ENCODE measurements at places on chromosomes 11 and 22.

- no peak for DNase-seq
These were observed 36.5 kb upstream of the SLC35C1 start for GRCh38 chr11:45768486-45768885.

DNA sequence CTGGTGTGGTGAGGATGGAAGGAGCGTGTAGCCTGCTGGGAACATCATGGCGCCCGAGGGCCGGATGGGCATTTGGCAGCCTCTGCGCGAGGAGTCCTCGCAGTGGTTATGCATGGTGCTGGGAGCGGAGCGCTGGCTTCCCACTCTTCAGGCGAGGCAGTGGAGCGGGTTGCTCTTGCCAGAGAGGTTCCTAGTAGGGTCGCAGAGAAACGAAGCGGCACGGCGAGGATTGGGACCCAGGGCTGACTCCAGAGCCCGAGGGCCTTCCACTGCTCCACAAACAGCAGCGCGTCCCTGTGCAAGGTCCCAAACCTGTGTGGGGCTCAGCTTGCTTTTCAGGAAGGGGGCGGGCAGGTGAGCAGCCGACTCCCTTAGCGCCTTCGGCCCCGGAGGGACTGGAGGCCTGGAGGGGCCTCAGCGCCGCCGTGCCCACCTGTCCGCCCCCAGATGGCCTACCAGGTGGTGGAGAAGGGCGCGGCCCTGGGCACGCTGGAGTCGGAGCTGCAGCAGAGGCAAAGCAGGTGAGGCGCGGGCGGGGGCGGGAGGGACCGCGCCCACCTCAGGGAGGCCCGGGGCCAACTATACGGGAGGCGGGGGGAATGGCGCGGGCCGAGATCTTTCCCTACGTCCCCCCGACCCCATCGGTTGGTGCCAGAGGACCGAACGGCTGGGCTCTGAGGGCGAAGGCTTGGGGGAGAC, 7.2 kb downstream of the ATG16L2 start:
- DNase-seq: no peak

DNA sequence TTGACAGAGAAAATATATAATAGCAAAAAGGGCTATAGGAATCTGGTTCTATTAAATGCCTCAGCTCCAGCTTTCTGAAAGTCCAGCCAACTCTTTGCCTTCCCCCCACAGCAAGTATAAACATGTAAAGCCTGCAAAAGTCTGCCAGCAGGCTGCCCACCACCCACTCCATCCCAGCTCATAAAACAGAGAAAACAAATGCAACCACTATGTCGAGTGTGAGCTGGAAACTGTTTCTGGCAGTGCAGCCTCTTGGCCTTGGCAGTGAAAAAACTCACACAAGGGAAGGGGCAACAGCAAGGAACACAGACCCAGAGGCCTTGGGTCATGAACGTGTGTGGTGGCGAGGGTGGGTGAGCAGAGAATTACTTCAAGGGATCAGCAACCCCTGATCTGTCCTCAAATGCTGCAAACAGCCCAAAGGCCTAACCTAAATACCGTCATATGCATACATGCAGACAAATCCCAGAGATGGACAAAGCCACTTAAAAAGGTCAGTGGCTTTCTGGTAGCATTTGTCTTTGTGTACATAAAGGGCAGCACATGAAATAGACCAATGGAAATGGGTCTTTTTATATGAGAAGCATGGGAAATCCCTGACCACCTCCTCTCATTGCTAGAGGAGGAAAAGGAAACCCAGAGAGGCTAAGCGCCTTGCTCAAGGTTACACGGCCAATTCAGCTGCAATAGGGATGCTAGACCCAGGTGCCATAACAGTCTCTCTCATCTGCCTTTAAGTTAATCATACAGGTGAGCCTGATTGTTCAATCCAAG, 74.8 kb downstream of the NAT10 start:
- no peak for DNase-seq

DNA sequence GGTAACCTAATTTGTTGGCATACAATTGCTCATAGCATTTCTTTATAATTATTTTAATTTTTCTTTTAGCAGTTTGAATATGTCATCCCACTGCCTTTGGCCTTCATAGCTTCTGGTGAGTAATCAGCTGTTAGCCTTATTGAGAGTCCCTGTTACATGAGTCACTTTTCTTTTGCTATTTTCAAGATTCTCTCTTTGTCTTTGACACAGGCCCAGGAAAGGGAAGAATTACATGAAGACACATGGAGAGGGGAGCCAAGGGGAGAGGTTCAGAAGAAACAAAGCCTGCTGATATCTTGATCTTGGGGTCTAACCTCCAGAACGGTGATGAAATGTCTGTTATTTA, 418.2 kb downstream of the METTL15 start:
- DNase-seq: no peak

- DNase-seq: no peak
These were observed 487 bp upstream of the LIPT2 start for GRCh38 chr11:74493791-74494630.

GRCh38 chr11:118212781-118213191, 12.0 kb downstream of the JAML start:
- no peak for DNase-seq

DNA sequence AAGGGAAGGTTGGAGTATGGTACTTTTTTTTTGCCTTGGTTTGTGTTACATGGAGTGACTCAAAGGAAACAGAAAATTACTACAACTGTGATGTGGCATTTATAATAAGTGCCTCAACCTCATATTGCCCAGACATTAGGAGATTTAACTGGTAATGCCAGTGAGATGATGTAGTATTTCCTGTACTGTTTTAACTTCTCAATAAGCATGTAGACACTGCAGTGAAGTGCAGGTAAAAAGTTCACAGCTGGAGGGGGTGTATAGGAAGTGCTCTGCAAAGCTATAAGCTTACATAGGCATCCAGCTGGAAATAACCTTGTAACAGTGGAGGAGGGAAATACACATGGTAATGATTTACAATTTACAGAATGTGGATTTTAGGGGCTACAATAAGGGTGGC, 138.2 kb upstream of the MTMR2 start:
- DNase-seq: no peak

DNA sequence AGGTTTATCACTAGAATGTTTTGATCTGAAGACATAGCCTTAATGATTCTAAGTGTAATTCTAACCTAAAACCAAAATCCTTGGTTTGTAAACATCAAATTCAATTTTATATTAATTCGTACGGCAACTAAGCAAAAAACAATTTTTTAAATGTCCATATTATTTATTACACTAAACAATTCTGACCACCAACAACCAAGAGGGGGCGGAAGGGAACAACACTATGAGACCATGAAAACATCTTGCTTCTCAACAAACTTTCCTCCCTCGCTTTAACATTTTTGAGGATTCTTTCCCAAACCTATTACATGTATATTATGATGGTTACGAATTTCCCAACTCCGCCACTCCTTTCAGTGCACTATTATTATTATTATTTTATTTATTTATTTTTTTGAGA, 6.5 kb upstream of the UCP2 start:
- DNase-seq: no peak

DNA sequence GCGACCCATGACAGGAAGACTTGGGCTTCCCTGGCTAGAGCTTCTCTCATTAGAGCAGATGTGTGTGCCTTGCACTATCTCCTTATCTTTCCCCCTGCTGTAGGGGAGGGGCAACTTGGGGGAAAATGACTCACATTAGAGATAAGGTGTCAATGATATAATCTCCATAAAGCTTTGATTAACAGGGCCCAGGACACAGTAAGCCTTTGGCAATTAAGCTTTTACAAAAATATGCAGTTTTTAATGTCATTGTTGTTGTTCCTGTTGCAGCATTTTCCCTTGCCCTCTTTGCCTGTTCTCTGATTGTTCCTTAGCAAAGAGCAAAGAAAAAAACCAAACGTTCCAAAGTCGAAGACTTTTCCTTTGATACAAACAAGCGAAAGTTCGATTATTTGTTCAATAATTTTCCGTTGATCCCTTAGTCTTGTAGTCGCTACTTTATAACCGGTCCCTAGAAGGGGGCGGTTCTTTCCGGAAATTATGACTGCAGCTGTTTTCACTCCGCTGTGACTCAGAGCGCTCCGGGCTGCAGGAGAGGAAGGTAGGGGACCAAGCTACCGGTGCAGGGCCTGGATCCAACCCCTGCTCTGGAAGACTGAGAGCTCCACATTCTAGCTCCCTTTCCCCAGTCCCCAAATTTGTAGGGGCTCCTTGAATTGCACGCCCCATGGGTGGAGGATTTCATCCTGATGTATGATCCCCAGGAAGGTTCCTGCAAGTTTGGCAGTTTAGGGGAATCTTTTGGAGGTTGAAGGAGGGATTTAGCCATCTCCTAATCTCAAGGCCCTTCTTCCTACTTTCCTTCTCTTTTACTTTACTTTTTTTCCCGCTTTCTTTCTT, at the start of gene VWA5A:
Gene VWA5A (plus strand): TSS at position 509 of the 840 bp plus-strand sequence. CDS start 2,062 bp downstream, outside the sequence.
- peak; percentile 57 for DNase-seq

GRCh38 chr11:72493426-72494108, 59.2 kb upstream of the CLPB start:
- DNase-seq: no peak

DNA sequence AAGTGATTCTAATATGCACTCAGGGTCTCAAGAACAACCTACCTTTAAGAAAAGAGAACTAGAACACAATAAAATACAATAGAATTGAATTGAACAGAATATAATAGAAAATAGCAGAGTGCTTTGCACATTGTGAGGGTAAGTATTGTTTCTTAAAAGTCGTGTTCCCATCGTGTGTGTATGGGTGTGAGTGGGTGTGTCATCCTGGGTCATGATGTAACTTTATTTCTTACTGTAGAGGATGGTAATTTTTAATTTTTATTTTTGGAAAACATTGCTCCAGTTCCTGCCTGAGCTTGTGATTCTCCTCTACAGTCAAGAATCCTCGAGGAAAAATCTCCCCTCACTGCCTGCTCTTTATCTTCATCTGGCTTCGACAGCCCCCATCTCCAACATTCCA, 75.7 kb upstream of the CSNK2A3 start:
- DNase-seq: no peak

DNA sequence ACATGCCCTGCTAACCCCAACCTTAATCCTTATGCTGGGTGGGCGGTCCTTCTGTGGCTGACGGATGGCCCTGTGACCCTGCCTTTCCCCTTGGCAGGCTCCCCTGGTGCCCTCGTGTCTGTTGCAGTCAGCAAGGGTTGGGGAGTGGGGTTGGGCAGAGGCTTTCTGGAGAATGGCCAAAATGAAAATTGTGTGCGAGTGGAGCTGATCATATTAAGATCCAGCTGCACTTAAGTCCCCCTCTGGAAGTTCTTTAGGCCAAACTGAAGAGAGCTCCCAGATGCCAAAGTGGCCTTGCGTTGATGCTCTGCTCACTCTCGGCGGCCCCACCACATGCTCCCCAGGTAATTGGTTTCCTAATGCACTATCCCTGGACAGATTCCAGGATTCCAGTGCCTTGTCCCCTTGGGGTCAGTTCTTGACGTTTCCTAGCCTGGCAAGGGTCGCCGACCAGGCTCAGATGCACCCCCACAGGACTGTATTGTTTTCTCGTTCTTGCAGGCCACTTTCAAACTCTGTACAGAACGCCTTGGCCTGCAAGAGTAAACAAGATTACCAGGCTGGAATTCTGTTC, 16.4 kb upstream of the C11orf96 start:
- DNase-seq: no peak

DNA sequence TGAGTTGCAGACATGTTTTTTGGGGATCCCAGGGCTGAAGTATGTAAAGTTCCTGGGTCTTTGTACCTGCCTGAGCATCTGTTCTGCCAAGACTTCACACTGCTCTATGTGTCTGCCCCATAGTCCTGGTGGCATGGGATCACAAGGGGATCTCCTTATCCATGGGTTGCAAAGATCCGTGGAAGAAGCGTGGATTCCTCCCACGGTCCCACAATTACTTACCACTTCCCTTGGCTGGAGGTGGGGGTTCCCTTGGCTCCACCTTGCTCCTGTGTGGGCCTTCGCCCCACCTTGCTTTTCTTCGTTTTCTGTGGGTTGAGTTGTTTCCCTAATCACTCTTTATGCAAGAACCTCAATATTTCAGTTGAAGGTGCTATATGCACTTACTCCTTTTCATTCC, 157.4 kb upstream of the CHORDC1 start:
- DNase-seq: no peak

GRCh38 chr11:95486466-95486865, 255.5 kb upstream of the SESN3 start:
- no peak for DNase-seq

GRCh38 chr22:37326726-37327125, 44.4 kb downstream of the CYTH4 start:
- DNase-seq: no peak

- no peak for DNase-seq
These were observed 107.6 kb downstream of the CCDC34 start for GRCh38 chr11:27255447-27255828.

DNA sequence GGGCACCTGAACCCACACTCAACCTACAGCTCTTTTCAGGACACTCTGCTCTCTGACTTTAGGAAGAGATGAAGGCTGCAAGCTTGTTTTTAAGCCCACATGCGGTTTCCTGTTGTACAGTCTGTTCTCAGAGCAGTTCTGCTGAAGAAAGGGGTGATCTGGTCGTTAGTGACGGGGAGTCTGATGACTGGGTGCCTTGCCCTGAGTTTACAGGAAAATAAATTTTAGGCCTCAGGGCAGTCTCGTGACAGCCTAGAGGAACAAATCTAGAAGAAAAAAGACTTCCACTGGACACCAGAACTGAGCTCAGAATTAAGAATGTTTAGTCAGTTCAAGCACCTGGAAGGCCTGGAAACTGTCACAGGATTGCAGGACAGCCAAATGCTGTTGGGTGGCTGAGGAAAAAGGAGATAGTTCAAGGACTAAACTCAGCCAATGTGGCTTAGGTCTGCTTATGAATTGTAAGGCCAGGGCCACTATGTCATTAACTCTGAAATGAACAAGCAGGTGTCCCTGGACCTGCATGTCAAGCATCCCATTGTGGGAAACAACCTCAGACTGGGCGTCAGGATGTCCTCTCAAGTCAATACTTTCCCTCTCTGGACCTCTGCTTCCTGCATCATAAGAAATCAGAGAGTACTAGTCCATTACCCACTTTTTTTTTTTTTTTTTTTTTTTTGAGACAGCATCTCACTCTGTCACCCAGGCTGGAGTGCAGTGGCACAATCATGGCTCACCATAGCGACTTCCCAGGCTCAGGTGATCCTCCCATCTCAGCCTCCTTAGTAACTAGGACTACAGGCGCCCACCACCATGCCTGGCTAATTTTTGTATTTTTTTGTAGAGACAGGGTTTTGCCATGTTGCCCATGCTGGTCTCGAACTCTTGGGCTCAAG, 5.7 kb downstream of the PIK3IP1 start:
- DNase-seq: no peak

- DNase-seq: no peak
These were observed 10.9 kb upstream of the TSKU start for GRCh38 chr11:76772100-76772782.

DNA sequence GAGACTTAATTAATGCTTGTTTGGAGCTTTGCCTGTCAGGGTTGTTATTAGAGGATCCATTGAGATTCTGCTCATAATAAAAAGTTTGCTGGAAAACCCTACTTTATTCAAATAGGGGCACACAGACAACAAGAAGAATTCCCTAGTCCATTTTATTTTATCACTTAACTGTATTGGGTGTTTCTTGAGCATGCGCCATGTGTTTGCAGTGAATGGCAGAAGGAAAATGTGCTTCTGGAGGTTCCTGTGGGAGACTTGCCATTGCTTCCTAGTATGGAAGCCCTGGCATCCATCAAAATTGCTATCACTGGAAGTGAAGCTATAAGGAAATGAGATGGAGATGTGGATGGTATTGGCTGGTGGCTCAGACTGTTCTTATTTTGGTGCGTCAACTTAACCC, 106.6 kb upstream of the GALNT18 start:
- no peak for DNase-seq

GRCh38 chr11:26859416-26859815, 134.5 kb upstream of the FIBIN start:
- DNase-seq: no peak

GRCh38 chr11:22460181-22460580, 122.0 kb downstream of the SLC17A6 start:
- DNase-seq: no peak

Measured in H1 (cell line).